B cell (primary cell): ENCODE measurements at places on chromosomes 1 and 21. TPM values are rescaled to one million over a fixed set of nuclear protein-coding genes. Genes with fewer than 3 reads are reported as not detected.

GRCh38 chr1:90728502-90729287 is 11.6 kb upstream of the BARHL2 start:
- DNase-seq, result no peak

DNA sequence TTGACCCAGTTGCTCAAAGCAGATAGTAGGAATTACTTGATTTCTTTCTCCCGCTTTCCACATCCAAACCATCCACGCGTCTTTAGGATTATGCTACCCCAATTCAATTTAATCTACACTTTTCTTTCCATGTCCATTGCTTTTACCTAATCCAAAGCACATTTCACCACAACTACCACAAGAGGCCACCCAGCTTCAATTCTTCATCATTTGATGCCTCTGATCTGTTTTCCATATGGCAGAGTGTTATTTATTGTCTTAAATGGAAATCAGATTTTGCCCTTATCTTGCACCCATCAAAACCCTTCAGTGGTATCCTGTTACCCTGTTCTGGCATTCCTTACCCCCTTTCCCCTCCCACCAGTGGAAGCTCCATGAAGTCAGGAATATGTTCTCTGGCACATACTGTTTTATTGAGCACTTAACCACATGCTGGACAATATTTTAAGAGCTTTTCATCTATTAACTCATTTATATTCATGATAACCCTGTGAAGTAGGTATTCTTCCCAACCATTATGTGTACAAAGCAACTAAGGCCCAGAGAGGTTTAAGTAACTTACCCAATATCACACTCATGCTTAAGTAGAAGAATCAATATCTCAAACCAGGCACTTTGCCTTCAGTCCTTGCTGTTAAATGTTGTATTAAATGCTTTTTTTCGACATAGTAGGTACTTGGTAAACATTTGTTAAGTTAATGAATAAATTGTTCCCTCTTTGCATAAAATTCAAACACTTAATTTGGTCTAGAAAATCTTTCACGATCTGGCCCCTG is 34.6 kb downstream of the CLIC4 start:
- no peak for DNase-seq

DNA sequence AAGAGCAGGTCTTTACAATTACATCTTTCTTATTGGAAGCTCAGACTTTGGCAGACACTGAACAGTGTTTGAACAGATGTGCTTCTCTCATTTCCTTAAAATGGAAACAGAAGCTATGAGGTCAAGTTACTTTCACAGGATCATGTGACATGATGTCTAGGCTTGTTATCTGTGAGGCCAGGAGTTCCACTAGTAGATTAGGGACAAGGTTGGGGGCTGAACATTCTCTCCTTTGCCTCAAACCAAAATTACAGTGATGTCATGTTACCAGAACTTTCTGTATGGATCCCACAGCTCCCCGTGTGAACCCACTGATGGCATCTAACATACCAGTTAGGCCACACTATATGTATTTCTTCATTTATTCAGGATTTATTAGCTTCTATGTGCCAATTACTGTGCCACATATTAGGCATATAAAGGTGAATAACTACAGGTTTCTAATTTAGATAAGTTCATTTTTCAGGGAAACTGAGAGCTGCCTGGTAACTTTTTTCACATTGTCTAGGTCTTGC is 6.0 kb downstream of the DYNLT5 start:
- DNase-seq, result peak; percentile 49

- DNase-seq, result no peak
Observed at GRCh38 chr1:27773826-27774445, 917 bp downstream of the STX12 start.

- DNase-seq, result no peak
Observed at GRCh38 chr1:20982316-20982715, 194.4 kb downstream of the EIF4G3 start.

DNA sequence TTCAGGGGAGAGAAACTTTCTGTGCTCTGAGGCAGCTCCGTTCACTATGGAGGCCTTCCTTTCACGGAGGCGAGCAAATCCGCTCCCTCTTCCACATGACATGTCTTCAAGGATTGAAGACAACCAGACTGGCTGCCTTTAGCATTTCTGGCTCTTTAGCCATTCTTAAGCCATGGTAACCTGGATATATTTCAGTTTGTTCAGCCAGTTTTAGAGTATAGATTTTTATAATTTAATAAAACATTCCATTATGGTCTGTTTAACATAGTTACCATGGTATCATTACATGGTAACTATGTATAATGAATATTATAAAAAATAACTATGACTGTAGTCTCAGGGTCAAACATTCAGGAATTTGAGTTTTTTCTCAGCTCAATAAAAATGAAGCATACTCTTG is 54.2 kb upstream of the NFIA start:
- DNase-seq, result no peak

DNA sequence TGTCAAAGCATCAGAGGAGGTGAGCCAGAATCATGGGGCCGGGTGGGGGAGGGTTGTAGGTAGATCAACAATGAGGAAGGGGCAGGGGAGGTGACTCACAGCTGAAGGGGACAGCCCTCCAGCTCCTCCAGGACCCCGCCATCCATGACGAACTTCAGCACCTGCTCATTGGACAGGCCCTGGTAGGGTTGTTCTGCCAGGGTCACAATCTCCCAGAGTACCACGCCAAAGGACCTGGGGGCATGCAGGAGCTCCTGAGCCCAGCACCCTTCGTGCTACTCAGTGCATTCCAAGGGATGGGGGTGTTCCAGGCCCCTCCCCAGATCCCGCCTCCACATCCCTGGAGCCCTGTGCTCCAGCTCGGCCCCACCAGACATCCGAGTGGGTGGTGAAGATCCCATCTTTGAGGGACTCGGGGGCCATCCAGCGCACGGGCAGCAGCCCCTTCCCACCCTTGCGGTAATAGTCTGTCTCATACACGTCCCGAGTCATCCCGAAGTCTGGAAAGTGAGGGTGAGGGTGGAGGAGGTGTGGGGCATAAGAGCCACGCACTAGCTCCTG is 17.5 kb downstream of the INSRR start:
- no peak for DNase-seq

DNA sequence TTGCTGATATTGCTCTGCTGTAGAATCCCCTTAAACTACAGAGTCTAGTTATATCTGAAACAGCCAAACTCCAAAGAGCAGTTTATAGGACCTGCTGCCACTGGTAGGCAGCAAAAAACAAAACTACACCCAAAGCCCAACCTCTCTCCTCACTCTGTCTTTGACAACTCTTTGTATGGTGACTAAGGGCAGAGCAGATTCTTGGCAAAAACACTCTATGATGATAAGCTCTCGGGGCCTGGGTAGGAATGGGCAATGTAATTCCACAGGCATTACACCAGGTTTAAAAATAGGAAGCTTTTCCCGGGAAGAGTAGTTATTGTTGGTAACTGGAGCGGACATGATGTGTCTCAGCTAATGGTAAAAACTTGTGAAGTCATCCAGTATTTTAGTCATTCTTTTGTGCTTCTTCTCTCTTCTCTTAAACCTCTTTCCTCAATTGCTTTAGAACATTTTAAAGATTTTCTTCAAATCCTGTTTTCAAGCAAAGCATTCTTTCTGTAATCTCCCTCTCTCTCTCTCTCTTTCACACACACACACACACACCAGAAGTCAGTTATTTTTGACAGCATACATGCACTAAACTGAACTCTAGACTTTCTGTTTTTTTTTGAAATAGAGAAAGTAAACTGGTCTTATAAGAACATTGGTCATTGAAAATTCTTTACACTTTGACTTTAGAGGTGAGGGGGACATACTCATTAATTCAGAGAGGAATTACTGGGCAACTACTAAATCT is 193.5 kb downstream of the PAPPA2 start:
- no peak for DNase-seq

DNA sequence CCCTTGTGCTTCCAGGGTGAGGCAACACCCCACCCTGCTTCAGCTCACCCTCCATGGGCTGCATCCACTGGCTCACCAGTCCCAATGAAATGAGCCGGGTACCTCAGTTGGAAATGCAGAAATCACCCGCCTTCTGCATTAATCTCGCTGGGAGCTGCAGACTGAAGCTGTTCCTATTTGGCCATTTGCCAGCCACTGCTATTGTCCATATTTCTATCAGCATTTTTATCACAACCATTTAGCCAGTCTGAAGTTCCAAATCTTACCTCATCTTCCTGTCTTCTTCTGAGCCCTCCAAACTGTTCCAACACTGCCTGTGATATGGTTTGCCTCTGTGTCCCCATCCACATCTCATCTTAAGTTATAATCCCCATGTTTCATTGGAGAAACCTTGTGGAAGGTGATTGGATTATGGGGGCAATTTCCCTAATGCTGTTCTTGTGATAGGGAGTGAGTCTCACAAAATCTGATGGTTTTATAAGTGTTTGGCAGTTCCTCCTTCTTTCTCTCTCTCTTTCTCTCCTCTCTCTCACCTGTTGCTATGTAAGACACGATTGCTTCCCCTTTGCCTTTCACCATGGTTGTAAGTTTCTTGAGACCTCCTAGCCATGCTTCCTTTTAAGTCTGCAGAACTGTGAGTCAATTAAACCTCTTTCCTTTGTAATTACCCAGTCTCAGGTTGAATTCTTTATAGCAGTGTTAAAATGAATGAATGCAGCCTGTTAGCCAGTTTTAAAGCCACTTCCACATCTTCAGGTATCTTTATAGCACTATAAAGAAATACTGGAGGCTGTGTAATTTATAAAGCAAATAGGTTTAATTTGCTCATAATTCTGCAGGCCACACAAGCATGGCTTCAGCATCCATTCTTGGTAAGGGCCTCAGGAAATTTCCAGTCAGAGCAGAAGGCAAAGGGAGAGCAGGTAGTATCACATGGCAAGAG is 203.5 kb downstream of the FCRL5 start:
- DNase-seq, result no peak

The GPX7 gene
- 21.4 and 23.9 TPM in 2 replicates for total RNA-seq
